ENCODE measurements at places on chromosomes 13 and 19.

DNA sequence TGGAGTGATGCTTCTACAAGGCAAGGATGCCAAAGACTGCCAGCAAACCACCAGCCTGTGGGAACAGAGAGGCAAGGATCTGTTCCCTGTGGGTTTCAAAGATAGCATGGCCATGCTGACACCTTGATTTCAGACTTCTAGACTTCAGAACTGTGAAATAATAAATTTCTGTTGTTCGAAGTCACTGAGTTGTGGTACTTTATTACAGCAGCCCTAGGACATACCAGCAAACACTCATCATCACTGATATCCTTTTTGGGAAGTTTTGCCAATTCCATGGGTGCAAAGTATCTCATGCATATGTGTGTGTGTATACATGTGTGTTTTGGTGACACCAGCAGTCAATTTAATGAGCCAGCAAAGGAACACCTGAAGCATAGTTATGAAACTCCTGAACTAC, 21.0 kb downstream of the LMO7 start:
- no peak for DNase-seq

- DNase-seq, result no peak
Observed at GRCh38 chr19:34837262-34837661, 64.2 kb upstream of the ZNF599 start.

DNA sequence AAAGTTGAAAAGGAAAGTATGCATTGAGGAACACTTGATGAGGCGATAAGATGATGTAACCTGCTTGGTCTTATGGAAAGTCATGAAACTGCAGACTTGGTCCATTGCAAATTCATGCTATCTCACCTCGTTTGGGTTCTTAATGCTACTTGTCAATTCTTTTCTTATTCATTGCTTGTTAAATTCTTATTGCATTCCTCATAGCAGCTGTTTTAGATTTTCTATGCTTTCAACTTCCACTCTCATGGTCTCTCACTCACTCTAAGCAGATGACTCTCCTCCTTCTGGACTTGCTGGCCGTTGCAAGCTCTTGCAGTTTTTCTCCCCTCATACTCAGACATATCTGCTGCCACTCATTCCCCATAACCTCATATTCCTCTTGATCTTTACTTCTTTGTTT, 67.8 kb upstream of the CSNK1A1L start:
- DNase-seq, result no peak

- peak; percentile 19 for DNase-seq
Observed at GRCh38 chr19:47158879-47159503, 28.4 kb downstream of the SAE1 start.

DNA sequence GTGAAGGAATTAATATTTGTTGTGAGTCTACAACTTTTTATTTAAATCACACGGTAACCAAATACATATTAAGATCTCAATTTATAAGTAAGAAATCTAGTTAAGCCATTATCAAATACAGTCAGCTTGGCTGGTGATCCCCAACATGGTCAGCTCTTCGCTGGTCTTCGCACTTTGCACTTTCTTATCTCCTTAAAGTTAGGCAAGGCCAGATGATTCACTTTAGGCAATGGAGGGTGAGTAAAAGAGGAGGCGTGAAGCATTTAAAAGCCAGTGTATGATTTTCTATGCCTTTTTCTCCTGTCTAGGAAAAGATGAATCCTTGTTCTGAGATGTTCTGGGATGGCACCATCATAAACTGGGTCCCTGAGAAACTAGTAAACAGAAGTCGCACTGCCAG, 793.7 kb upstream of the ARGLU1 start:
- no peak for DNase-seq

- no peak for DNase-seq
Observed at GRCh38 chr13:74218291-74218690, 84.1 kb upstream of the KLF12 start.

DNA sequence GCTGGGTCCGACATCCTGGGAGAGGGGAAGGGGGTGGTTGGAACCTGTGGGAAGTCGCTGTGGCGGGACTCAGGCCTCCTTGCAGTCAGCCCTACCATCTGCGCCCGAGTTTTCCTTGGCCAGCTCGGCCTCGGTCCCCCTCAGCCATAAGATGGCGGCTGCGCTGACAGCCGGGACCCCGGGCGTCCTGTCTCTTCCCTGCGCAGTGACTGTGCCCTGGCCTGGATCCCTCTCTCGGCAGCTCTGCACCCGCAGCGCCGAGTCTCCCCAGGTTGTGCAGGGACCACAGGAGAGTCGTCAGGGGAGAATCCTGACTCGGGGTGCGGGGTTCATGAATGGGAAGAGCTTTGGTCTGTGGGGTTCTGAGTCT, 345 bp downstream of the ZNF257 start:
- DNase-seq, result no peak

- DNase-seq, result no peak
Observed at GRCh38 chr19:27971071-27971470, 1241.9 kb downstream of the UQCRFS1 start.

DNA sequence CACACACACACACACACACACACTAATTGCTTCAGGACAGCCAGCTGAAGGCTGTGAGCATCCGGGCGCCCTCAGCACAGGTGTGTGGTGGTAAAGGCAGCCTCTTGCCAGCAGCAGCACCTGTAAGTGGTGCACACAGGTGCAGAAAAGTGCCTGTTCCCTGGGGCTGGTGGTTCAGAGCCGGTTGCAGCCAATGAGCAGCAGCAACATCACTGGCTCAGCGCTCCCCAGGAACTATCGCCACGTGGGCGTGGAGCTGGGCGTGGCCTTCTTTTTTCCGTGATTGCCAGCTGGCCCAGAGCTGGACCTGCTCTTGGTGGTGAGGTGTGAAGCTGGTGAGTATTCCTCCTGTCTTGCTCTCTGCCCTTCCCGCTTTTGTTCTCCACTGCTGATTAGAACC, at the start of gene NLRP5:
Gene NLRP5 (plus strand): TSS at position 289 of the 400 bp plus-strand sequence.
- DNase-seq, result no peak

GRCh38 chr13:39930544-39931444, 275.3 kb downstream of the COG6 start:
- no peak for DNase-seq

- DNase-seq, result no peak
Observed at GRCh38 chr19:33564836-33565338, 43.3 kb upstream of the PEPD start.

- DNase-seq, result no peak
Observed at GRCh38 chr13:76635232-76636230, 250.7 kb downstream of the KCTD12 start.

GRCh38 chr19:8161135-8161646, 11.8 kb upstream of the FBN3 start:
- DNase-seq, result no peak

- DNase-seq, result no peak
Observed at GRCh38 chr13:54185785-54186184, 1157.2 kb downstream of the OLFM4 start.

GRCh38 chr13:23620211-23620610, 50.0 kb downstream of the TNFRSF19 start:
- DNase-seq, result no peak

DNA sequence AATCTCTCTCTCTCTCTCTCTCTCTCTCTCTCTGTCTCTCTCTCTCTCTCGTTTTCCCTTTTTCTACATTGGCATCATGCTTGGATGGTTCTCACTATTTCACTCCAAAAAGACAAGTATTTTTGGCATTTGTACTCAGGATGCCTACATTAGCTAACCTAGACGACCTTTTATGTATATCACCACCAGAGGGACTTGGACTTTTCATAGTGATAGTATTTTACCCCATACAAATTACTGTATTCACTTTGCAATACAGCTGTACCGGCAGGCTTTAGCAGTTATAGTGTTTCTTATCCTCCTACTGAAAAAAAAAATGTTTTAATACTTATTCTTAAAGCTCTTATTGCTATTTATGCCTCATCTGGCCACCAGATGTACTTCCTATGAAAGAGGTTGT, 687.2 kb upstream of the KLHL1 start:
- no peak for DNase-seq

DNA sequence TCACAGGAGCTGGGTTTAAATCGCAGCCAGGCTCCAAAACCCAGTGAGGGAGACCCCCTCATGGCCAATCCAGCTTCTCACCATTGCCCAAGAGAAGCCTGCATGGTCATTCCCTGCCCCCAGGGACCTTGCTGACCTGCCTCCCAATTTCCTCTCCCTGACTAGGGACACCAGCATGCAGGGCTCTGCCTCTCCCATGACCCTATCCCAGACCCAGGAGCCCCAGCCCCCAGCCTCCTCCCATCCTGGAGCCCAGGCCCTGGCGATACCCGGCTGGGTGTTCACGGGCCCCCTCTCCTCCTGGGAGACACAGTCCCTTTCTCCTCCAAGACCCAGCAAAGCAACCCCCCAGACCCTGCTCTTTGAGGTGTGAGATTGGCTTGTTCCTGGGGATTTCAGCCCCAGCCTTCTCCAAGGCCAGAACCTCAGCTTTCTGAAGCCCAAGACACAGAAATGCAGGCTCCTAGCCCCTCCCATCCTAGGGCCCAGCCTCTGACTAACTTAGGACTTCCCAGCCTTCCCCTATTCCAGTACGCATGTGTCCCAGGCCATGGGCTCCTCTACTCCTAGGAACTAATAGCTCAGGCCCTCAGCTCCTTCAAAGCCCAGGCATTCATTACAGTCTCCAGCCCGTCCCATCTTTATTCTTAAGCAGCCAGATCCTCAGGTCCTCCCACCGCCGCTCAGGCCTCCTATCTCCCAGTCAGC, 1.1 kb downstream of the GYS1 start:
- DNase-seq, result no peak

- DNase-seq, result no peak
Observed at GRCh38 chr13:111292710-111293485, 27.5 kb upstream of the TEX29 start.

DNA sequence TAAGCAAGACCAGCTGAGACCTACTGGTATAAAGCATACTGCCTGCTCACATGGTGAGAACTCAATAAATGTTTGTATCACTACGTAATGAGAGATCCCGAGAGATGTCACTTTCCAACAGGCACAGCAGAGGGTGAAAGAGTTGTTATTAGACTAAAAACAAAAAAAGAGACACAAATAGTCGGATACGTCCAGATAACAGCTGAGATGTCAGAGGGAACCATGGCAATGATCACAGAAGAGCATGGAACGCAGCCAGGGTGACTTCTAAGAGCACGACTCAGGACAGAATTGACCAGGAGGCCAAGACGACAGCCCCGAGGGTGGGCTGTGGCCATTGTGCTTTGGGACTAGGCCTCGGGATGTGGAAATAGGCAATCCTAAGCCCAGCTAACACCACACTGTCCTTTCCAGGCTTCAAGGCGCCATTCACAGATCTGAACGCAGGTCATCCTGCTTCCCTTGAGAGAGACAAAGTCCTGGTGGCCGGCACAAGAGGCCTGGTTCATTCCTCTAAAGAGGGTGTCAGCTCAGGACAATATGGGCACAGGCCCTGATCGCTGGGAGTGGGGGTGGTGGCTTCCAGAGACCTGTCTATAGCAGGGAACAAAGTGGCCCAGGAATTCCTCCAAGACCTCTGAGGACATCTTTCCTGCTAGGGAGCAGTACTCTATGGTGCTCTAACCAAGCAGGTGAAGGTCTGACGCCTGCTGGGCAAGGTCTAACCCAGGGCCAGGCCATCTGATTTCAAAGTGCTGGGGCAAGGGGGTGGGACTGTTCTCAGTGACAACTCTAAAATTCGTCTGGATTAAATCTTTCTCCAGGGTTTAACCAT, 3.2 kb downstream of the SH3GL1 start:
- no peak for DNase-seq

GRCh38 chr13:93226623-93227279, at the start of gene GPC6:
GPC6 (plus strand) TSS chr13:93226807.
- no peak for DNase-seq

- no peak for DNase-seq
Observed at GRCh38 chr19:10018786-10019185, 5.5 kb downstream of the RDH8 start.

- no peak for DNase-seq
Observed at GRCh38 chr13:32737111-32737571, 150.9 kb downstream of the PDS5B start.

DNA sequence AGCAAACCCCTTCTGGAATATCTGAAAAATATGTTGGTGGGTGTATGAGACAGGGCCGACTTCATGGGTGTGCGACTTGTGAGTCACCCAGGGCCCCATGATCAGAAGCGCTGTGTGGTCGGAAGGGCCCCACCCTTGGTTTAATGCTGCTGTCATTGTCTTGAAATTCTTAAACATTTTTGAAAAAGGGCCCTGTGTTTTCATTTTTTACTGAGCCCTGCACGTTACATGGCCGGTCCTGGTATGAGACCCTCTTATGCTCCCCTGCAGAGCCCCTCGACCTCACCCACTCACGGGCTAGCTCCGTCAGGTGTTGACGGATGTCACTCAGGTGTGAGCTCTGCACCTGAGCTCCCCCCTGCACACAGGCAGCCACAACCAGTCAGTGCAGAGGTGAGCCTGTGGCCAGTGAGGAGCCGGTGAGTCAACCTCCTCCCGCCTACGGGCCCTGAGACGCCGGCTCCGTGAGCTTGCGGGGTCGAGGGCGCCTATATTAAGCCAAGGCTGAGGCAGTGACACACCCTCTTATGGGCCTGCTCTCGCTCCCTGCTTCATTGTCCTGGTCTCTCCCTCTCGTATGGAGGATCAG, 27.7 kb downstream of the GADD45B start:
- peak; percentile 60 for DNase-seq

DNA sequence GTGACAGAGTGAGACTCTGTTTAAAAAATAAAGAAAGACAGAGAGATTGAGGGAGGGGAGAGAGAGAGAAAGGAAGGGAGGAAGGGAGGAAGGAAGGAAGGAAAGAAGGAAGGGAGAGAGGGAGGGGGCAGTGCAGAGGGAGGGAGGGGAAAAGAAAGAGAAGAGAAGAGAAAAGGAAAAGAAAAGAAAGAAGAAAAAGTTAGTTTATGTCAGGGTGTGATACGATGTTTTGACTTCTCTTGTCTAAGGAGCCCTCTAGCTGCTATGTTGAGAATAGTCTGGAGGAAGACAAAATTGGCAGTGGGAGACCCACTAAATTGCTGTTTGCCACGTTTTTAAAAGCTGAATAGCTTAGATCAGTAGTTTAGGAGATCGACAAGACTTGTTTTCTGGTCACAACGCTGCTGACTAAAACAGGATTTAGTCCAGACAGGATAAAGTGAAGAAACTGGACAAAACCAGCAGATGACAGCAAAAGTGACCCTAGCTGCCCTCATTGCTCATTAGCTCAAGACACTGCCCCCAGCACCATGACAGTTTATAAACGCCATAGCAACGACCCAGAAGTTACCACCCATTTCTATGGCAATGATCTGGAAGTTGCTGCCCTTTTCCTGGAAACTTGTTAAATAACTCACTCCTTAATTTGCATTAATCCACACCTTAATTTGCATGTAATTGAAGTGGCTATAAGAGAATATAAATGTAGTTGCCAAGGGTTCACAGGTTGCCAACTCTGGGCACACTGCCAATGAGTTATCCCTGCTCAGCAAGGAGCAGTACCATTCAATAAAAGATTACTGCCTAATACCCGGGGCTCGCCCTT, 11.1 kb downstream of the TEX101 start:
- DNase-seq, result no peak

GRCh38 chr19:55613930-55614710, 8.7 kb downstream of the ZNF865 start:
- DNase-seq, result no peak

GRCh38 chr13:35953537-35954206, 177.5 kb downstream of the DCLK1 start:
- DNase-seq, result no peak
